ENCODE measurements at places on chromosomes 2 and 18.

DNA sequence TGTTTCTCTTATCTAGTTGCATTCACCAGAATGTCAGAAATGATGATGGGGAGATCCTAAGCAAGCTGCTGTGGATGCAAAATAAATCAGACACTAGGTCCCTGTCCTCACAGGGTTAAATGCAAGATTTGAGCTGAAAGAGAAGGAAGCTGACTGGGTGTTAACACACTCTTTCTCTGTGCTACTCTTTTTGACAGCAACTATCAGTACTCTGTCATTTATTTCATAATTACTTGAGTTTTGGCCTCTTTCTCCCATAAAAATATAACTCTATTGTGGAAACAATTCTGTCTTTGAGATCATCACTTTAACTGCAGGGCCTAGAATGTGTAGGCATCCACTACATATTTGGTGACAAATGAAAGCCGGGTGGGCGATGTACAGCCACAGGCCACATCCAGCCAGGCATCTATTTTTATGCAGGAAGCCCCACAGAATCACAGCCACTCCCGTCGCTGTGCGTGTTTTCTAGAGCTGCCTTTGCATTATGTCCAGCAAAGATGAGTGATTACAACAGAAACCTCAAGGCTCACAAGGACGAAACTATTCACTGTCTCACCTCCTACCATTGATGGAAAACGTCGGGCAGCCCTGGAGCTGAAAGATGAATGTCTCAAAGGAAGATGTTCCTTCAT is 849.0 kb downstream of the RNF144A start:
- DNase-seq, result no peak

- DNase-seq, result no peak
These were observed 22.2 kb upstream of the NT5C1B start for GRCh38 chr2:18611604-18612003.

- DNase-seq, result no peak
These were observed 138.5 kb downstream of the DYM start for GRCh38 chr18:49321797-49322461.

- DNase-seq, result no peak
These were observed 178.6 kb downstream of the ZBTB7C start for GRCh38 chr18:48230467-48231113.

- DNase-seq, result no peak
These were observed 171.8 kb upstream of the PIK3C3 start for GRCh38 chr18:41783065-41783818.

DNA sequence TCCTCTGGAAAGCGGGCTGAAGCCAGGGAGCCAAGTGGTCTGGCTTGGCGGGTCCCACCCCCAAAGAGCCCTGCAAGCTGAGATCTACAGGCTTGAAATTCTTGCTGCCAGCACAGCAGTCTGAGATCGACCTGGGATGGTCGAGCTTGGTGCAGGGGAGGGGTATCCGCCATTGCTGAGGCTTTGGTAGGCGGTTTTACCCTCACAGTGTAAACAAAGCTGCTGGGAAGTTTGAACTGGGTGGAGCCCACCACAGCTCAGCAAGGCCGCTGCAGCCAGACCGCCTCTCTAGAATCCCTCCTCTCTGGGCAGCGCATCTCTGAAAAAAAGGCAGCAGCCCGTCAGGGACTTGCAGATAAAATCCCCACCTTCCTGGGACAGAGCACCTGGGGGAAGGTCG is 12.6 kb upstream of the FLACC1 start:
- no peak for DNase-seq

DNA sequence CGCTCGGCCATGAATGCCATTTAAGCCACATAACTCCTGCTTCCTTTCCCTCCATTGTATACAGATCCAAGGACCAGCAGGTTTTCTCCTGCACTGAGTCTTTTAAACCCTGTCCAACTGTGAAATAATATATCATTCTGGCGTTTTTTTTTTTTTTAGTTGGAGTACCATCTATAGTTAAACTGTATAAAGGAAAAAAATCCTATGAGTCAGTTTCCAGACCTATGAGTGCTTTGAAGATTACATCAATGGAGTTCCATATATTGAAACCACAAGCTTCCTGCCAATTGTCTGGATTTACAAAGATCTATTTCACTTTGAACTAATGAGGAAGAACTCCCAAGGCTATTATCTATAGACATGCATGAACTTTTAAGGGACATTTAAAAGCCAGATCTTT is 2.4 kb upstream of the MALT1 start:
- no peak for DNase-seq

- DNase-seq, result no peak
These were observed 190.3 kb downstream of the C1D start for GRCh38 chr2:67872481-67872880.

DNA sequence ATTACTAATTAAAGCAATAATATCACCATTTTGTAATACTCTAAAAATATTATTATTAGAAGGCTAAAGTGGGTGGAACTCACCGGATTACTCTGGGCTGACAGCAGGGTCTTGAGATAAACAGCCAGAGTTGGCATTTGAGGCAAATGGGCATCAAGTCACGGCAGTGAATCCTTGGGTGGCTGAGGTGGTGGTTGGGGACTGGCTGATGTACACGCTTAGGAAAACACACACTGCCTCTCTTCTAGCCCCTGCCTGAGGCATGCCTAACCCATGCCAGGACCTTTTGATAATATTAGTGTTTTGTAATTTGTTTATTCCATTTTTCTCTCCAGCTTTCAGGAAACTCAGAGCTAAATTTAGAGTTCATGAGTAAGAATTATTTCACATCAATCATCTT is 76.8 kb downstream of the ACKR3 start:
- DNase-seq, result no peak

DNA sequence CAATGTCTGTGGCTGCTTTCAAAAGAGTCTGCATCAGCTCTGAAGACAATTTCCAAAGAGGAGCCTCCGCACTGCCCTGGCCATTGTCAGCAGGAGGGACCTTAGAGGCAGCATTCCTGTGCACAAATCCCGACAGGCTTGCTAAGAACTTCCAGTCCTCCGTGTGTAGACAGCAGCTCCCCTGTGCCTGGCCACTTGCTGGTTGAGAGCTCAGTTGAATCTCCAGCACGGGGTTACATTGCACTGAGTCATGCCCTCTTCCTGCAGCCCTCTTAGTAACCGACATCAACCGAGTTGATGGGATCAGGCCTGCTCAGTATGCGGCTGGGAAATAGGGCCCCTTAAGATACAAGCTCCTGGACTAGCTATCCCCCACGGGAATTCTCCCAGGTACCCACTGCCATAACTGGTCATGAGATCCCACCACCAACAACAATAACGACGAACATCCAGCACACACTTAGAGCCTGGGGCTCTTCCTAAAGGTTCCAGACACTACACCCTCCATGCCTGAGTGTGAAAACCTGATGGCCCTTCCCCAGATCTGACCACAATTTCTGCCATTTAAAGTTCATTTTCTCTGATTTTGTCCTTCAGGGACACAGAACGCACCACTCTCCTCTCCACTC is 12.0 kb downstream of the ATP6V1B1 start:
- DNase-seq, result no peak

GRCh38 chr18:26134107-26134506 is 438 bp downstream of the PSMA8 start:
- no peak for DNase-seq

Measured in stimulated activated CD4-positive, alpha-beta T cell treated with anti-CD3 and anti-CD28 coated beads, Interleukin-4, amount 100 ng/mL, for 48 hours (primary cell).